BE2C (cell line): ENCODE measurements at places on chromosomes 6 and 20.

DNA sequence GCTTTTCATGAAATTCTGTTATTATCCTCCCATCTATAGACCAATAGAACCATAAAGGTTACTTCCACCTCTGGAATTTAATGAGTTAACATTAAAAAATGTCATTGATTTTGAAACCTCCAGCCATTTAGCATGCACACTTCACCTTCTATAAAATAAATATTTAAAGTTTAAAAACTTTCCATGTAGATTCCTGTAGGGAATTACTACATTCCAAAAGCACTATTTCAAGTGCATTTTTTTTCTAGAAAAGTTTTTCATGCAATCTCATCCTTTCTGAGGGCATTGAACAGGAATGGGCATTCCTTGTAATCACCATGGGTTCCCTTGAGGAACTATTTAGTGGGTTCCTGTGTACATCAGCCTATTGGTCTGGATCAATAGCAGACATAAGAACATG, 253.8 kb upstream of the RIN2 start:
- no peak for DNase-seq

DNA sequence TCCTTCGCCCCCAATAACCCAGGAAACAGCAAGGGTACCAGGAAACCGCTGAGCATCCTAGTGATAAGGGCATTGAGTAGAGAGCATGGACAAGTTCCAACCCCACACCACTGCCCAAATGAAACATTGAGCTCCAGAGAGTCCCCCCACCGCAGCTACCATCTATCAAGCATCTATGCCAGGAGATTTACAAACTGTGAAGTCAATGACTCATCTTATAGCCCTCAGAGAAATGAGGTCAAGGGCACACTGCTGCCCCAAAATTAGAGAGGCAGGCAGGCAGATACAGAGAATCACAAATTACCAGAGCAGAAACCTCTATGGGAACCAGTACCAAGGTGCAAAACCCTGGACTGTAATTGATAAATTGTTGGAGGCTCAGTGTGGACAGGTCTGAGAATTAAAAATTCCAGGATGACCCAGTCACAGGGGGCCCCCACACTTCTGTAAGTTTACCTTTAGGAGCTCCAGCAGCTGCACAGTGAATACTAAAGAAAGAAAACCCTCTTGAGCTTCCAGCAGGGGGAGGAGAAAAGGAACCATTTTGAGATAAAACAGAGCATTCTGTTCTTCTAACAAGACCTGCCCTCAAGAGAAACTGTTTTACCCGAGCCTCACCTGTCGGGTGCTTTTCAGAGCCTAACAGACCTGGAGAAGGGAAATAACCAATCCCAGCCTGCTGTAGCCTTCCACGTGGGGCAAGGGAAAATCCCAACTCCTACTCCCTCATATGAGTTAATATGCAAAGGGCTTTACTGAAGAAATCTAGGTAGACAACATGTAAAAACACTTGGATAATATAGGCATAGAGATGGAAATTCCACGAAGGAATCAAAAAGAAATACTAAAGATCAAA, 118.0 kb upstream of the ARID1B start:
- DNase-seq = no peak

DNA sequence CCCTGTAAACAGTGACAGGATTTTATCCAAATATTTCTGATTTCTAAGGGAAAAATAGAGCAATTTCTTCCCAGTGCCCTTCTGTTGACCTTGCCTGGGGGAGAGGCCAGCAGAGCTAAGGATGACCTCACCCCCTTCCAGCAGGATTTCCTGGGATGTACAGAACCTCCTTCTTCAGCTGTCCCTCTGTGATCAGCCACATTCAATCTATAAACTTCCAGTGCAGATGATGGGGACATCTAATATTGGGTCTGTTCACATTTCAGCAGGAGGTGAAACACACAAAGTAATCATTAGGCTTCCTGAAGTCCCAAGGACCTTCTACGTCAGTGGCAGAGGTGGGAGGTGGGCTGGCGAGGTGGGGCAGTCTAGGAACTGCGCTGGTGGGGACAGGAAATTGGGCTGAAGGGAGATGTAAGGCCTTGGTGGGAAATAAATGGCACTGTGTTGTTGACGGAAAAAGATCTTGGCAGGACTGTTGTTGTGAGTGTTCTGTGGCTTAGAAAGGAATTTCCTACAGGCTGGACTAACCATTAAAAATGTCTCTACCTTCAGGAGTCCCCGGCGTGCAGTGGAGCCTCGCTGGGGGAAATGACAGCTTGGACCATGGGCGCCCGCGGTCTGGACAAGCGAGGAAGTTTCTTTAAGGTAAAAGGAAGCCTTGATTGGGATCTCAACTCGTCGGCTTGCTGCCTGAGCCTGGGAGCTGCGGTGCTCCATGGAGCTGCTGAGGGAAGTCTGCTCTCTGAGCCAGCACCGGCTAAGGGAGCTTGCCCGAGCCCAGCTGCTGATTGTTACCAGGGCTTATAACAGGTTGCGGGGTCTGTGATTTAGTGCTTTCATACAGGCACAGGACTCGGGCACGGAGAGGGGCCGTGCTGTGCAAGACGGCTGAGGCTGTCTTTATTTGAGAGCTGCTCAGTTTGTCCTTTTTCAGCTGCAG, 127.9 kb upstream of the NAA20 start:
- no peak for DNase-seq

DNA sequence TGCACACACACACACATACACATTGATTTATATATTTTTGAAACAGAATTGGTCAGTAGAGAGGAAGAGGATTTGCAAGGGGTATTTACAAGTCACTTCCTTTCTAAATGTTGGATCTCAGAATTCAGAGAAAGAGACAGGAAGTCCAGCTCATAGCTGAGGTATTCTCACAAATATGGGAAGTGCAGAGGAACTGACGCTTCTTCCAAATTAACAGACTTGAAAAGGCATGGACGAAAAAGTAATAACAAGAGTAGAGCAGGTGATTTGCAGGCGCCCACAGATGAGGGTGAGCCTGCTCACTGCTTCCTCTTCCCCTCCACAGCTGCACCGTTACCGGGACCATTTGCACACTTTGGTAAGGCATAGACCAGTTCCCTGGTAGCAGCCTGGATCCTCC, 246.4 kb downstream of the PHACTR1 start:
- DNase-seq = no peak

- DNase-seq = no peak
Measured at GRCh38 chr6:142303176-142303533, 1.3 kb downstream of the ADGRG6 start.
